Type B pancreatic cell (in vitro differentiated cells): ENCODE measurements at places on chromosomes 5 and 9.
A peak's percentile ranks its signal among the peaks of the same experiment; 100 is the strongest.

DNA sequence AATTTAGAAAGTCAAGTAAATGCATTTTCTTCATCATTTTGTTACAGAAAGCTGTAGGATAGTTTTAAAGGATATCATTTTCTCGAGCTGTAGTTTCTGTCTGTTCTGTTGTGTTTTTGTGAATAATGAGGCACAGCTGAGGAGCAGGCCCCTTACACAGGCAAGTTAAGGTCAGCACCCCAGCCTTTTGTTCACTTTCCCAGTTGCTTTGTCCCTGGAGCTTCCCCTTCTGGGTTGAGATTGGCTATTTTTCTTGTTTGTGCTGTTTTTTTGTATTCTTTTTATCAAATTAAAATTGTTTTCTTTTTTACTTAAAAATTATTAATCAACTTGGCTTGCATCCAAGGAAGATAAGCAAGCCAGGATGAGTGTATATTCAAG, 213.8 kb upstream of the ACTBL2 start:
- no peak for DNase-seq

DNA sequence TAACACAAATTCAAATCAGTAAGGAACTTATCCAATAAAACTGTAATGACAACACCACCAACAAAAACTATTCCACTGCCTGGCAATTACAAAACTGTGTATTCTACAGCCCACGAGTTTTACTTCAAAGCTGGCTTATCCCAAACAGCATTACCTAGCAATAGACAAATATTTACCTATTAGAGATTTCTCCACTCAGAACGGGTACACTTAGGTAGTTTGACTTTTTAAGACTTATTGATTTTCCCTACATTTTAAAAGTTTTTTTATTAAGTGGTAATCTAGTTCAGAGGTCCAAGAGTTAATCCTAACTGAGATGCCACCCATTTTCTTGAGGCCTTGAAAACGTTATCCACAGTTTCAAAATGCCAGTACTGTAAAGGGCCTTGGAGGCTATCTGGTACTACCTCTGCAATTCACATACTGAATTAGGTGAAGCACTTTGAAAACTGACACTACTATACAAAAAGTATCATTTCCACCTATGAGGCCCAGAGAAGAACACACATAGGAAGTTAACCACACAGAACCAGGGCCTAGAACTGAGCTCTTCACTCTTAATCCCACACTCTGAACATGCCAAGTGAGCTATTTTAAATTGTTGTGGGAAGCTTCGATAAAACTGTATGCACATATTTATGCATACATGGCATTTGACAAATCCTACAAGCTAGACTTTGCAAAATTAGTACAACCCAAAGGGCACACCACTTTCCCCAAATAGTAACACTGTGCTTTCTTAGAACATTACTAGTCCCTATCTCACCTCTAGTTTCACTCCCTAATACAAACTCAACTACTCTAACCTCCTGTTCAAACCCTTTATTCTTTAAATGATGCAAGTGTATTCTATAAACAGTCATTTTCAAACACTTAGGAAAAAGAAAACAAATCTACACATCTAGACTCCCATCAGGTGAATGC, 2.1 kb downstream of the NADK2 start:
- no peak for DNase-seq

DNA sequence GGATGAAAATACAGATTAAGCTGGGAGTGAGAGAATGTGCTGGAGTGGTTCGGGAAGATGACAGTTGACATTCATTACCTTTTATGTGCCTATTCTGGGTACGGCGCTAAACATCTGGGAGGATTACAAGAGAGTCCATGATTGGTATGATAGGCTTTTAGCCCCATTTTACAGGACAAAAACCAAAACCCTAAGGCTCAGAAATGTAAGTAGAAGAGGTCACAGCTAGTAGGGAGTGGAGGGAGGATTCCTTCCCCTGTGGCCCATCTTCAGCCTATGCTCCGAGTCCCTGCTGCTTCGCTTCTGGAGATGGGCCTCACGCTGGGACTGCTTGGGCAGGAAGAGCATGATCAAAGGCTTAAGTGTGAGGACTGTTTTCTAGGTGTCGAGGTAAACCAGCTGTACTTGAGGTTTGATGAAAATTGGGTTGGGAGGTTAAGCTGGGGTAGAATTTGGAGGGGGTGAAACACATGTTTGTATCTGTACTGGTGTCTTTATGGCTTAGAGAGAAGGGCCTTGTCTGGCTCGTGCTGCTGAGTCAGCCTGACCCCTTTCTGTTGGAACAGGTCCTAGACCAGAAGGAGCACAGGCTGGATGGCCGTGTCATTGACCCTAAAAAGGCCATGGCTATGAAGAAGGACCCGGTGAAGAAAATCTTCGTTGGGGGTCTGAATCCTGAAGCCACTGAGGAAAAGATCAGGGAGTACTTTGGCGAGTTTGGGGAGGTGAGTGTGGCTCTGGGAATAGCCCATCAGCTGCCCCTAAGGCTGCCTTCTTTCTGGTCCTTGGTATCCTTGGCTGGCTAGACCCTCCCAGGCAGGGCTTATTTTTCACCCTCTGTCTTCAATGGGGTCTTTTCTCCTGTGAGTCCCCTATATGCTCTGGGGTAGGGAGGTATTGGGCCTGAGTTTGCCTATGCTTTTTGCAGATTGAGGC, 2.1 kb downstream of the HNRNPAB start:
- DNase-seq: no peak

GRCh38 chr5:35066260-35066795, 18.6 kb upstream of the AGXT2 start:
- no peak for DNase-seq

- no peak for DNase-seq
These were observed 876 bp downstream of the CAAP1 start for GRCh38 chr9:26891726-26892125.

DNA sequence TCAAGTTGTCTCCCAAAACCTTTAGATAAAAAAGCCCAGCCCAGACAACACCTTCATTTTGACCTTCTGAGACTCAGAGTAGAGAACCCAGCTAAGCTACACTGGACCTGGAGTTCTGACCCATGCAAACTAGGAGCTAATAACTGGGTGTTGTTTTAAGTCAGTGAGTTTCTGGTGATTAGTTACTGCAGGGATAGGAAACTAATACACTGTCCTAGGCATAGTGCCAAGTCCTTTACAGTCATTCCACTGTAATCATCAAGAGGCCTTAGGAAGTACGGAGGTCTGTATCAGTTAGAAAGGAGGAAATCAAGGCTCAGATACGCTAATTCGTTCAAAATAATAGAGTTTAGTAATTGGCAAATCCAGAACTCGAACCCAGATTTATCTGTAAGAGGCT, 197.9 kb downstream of the KCTD16 start:
- no peak for DNase-seq

DNA sequence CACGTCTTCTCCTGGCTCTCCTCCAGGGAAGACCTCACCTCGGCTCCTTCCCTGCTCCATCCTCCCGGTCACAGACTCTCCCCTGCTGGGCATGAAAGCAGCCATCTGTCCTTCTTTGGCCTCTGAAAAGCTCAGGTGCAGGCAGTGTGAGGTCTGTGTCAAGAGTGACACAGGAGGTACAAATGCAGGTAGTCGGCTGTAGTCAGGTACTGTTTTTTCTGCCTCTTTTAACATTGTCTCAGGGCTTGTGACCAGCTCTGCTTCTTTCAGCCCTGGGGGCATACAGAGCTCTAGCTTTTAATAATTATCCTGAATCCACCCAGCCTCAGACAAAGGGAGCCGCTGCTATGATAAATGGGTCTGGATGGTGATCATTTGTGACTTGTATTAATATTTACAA, 46.4 kb downstream of the C5orf15 start:
- DNase-seq: no peak

- no peak for DNase-seq
These were observed 426.4 kb downstream of the DTWD2 start for GRCh38 chr5:118561971-118562370.

- no peak for DNase-seq
These were observed 837.7 kb upstream of the ZNF608 start for GRCh38 chr5:125584140-125584520.

DNA sequence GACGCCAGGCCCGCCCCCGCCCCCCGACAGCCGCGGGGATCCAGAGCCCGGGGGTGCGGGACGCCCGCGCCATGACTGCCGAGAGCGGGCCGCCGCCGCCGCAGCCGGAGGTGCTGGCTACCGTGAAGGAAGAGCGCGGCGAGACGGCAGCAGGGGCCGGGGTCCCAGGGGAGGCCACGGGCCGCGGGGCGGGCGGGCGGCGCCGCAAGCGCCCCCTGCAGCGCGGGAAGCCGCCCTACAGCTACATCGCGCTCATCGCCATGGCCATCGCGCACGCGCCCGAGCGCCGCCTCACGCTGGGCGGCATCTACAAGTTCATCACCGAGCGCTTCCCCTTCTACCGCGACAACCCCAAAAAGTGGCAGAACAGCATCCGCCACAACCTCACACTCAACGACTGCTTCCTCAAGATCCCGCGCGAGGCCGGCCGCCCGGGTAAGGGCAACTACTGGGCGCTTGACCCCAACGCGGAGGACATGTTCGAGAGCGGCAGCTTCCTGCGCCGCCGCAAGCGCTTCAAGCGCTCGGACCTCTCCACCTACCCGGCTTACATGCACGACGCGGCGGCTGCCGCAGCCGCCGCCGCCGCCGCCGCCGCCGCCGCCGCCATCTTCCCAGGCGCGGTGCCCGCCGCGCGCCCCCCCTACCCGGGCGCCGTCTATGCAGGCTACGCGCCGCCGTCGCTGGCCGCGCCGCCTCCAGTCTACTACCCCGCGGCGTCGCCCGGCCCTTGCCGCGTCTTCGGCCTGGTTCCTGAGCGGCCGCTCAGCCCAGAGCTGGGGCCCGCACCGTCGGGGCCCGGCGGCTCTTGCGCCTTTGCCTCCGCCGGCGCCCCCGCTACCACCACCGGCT, 1.0 kb downstream of the FOXE1 start:
- DNase-seq: no peak

DNA sequence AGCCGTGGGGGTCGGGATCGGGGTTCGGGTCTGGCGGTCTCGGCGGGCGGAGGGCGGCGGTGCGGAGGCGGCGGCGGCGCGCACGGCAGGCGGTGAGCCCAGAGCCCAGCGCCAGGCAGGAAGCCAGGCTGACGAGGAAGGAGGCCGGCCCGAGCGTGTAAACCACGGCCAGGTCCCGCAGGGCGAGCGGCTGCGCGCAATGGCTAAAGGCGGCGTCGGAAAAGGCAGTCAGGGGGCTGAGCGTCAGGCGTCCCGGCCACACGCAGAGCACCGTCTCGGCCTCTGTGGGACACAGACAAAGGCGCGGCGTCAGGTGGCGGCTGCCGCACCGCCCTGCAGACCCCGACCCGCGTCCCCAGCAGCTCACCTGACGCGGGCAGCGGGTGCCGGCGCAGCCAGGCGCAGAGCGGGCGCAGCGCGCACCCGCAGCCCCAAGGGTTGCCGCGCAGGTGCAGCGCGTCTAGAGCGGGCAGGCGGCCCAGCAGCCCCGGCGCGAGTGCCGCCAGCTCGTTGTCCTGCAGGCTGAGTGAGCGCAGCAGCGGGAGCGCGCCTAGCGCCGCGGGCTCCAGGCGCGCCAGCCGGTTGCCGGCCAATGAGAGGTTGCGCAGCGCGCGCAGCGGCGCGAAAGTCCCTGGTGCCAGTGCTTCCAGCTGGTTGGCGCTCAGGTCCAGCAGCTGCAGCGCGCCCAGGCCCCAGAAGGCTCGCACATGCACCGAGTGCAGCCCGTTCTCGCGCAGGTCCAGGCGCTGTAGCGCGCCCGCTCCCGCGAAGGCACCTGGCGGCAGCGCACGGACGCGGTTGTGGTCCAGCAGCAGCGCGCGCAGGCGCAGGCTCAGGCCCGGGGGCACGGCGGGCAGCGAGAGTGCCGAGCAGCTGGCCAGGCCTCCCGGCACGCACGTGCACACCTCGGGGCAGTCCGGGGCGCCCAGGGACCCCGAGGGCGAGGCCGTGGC, 671 bp downstream of the LRRC26 start:
- DNase-seq: no peak

DNA sequence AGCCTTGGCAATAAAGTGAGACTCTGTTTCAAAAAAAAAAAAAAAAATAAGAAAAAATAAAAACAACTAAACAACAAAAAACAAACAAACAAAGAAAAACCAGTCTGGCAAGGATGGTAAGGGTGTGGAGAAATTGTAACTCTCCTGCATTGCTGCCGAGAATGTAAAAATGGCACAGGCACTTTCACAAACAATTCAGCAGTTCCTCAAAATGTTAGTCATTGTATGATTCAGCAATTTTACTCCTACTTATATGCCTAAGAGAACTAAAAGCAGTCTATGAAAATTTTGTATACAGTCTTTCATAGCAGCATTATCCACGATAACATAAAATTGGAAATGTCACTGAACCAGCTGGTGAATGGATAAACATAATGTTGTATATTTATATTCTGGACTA, 280.4 kb downstream of the CDH9 start:
- DNase-seq: no peak

GRCh38 chr9:124286292-124286931, 28.7 kb downstream of the NEK6 start:
- no peak for DNase-seq

- peak; percentile 89 for DNase-seq
These were observed 69.4 kb downstream of the MSX2 start for GRCh38 chr5:174793684-174794328.

DNA sequence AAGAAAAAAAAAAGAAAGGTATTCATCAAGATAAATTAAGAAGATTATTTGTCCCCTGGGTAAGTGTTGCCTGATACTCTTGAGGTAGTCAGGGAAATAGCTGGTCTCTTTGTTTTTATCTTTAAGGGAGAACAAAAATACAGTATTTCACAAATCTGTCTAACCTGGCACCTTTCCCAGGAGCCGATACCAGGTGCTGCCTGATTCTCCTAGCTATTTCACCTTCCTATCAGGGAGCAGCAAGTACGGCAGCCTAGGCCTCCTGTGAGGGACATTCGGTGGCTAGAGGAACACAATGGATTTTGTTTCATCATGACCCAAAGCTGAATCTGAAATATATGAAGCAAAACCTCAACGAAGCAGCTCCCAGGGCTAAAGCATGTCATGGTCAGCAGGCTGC, 86.0 kb downstream of the TARS1 start:
- peak; percentile 32 for DNase-seq

- DNase-seq: no peak
These were observed 66.3 kb upstream of the LIFR start for GRCh38 chr5:38622723-38623129.

- no peak for DNase-seq
These were observed 12.3 kb upstream of the STING1 start for GRCh38 chr5:139494832-139495231.

GRCh38 chr9:27033815-27034403, 28.4 kb upstream of the LRRC19 start:
- no peak for DNase-seq
